Stimulated activated naive B cell treated with anti-CD40 and anti-IgM and Interleukin-4, amounts not matched to agents 10 μg/mL and 1 μg/mL and 100 μg/mL, for 72 hours (primary cell): ENCODE measurements at places on chromosomes 11 and 22.

GRCh38 chr11:41982975-41983374 is 523.5 kb upstream of the LRRC4C start:
- DNase-seq = no peak

- no peak for DNase-seq
These were observed 439.8 kb downstream of the TBC1D22A start for GRCh38 chr22:47201996-47202818.

DNA sequence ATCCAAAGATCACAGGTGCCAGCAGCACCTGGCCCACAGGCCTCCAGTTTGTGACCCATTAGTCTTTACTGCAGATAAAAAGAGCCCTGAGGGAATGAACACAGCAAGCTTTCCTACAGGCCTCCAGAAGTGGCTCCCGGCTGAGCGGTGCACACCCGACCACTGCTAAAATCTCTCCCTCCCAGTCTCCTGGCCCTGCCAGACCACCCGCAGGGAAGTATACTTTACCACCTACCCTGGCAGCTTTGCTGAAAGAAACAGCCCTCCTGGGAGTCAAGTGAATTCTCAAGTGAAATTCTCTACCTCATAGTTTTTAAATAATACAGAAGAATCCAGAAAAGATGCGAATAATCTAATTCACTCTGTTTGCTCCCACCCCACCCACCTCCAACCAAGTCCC is 15.4 kb upstream of the MTNR1B start:
- DNase-seq = no peak

GRCh38 chr22:29136782-29137700 is 64.2 kb downstream of the KREMEN1 start:
- no peak for DNase-seq

DNA sequence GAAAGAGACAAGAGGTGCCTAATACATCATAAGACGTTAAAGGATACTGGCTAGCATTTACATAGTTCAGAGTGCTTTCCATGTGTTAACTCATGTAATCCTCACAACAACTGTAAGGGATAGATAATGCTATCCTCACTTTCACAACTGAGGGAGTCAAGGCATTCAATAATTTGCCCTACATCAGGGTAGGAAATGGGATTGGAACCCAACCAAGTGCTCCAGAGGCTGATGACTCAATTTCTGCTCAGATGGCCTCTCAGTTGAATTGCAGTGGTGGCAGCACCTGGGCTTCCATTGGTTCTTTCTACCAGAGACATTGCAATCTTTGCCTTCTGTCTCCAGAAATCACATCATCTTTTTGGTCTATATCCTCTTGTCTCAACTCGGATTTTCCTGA is 232.9 kb downstream of the ETS1 start:
- no peak for DNase-seq
